PC-3 (cell line): ENCODE measurements at places on chromosomes 5 and 9. TPM values are rescaled to one million over a fixed set of nuclear protein-coding genes. Genes with fewer than 3 reads are reported as not detected.
A peak's percentile ranks its signal among the peaks of the same experiment; 100 is the strongest.

The KIF4B gene
- not detected in 2 replicates for total RNA-seq

The MACIR gene
- 15.1 and 22.2 TPM in 2 replicates for total RNA-seq

- no peaks in the 10 kb centered on the region for H3K27me3 ChIP-seq
- DNase-seq: no peak
- H3K4me1 ChIP-seq: peaks cover 9% of the 10 kb centered on the region; the same call in 1 of the 2 replicates
- no peaks in the 10 kb centered on the region for H3K36me3 ChIP-seq
- no peak overlapping the region for H3K27ac ChIP-seq
- H3K4me3 ChIP-seq: no peak overlapping the region
Observed at GRCh38 chr9:127293767-127294166, 29.2 kb downstream of the GARNL3 start.

The SLC12A7 gene
- total RNA-seq: 48.2 and 58.3 TPM in 2 replicates

The PCYOX1L gene
- 11.9 and 12.8 TPM in 2 replicates for total RNA-seq

The VLDLR gene
- total RNA-seq: 0.81 and 1.2 TPM in 2 replicates

- no peak overlapping the region for H3K27ac ChIP-seq
- H3K27me3 ChIP-seq: no peaks in the 10 kb centered on the region
- no peak overlapping the region for H3K4me3 ChIP-seq
- DNase-seq: no peak
- no peaks in the 10 kb centered on the region for H3K36me3 ChIP-seq
Observed at GRCh38 chr9:36416890-36417289, 16.8 kb upstream of the RNF38 start.

DNA sequence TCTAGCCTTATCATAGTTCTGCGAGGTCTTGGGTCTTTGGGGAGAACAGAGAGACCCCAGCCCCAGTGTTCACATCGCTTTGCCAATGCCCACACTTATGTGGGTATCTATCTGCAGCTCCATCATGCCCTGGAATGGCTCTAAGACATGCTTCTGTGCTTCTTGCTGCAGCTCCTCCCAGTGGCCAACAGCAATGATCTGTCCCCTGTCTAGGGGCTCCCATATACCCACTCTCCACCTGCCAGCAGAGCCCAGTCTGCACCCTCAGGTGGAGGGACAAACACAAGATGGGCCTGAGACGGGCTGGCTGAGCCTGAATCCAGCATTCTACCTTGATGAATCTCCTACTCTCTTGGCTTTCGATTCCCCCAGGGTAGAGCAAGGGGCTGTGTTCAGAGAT is 14.6 kb upstream of the DAP start:
- no peak overlapping the region for H3K4me3 ChIP-seq
- H3K27me3 ChIP-seq: no peaks in the 10 kb centered on the region
- no peaks in the 10 kb centered on the region for H3K4me1 ChIP-seq
- no peak for DNase-seq
- no peaks in the 10 kb centered on the region for H3K36me3 ChIP-seq
- H3K27ac ChIP-seq: no peak overlapping the region

GRCh38 chr5:15234911-15235310 is 265.1 kb upstream of the FBXL7 start:
- DNase-seq: no peak
- no peaks in the 10 kb centered on the region for H3K4me1 ChIP-seq
- no peaks in the 10 kb centered on the region for H3K27me3 ChIP-seq
- no peaks in the 10 kb centered on the region for H3K36me3 ChIP-seq
- H3K4me3 ChIP-seq: no peak overlapping the region
- no peak overlapping the region for H3K27ac ChIP-seq

GRCh38 chr5:150294551-150295071 is 5.0 kb upstream of the CAMK2A start:
- DNase-seq: no peak
- no peaks in the 10 kb centered on the region for H3K36me3 ChIP-seq
- peak overlapping the region; percentile 12; the same call in 1 of the 2 replicates for H3K27ac ChIP-seq
- H3K4me1 ChIP-seq: peaks cover 19% of the 10 kb centered on the region
- H3K4me3 ChIP-seq: no peak overlapping the region

The GPRIN1 gene
- total RNA-seq: 18.7 and 19.9 TPM in 2 replicates

GRCh38 chr5:39440192-39440957 is 15.6 kb upstream of the DAB2 start:
- H3K27me3 ChIP-seq: no peaks in the 10 kb centered on the region
- H3K36me3 ChIP-seq: no peaks in the 10 kb centered on the region
- H3K4me1 ChIP-seq: peaks cover 3% of the 10 kb centered on the region; the same call in 1 of the 2 replicates

The OCLN gene
- 35.4 and 45.2 TPM in 2 replicates for total RNA-seq

The RNF183 gene
- total RNA-seq: not detected in 2 replicates

The S1PR3 gene
- total RNA-seq: 8.4 and 10.0 TPM in 2 replicates
